ENCODE measurements at places on chromosomes 4 and X.

DNA sequence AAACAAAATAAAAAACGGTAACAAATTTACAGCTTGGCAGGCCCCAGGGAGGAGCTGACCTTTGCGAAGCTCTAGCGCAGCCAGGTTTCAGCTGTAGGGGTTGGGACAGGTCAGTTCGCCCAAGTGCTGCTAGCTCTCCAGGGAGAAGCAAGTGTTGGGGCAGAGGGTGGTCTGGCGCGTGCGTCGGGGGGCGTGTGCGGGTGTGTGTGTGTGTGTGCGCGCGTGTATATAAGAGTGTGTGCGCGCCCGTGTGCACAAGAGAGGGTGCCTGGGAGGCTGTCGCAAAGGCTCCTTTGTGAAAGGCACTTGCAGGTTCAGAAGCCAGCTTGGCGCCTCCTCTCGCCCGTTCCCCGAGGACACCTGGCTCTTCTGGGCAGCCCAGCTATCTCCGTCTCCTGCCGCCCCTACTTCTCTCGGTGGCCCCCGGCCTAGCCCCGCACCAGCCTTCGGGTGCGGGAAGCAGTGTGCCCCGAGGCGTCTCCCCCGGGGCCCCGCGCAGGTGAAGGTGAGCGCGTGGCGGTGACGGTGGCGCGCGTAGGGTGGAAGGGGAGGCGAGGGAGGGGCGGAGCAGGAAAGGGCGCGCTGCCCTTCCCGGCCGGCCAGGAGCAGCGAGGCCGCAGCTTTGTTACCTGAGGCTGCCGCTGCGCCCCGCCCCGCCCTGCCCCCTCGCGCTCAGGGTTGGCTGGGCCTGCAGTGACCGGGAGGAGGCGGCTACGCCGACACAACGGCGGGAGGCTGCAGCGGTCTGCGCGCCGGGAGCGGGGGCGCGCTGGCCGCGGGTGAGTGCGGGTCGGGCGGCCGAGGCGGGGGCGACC, at the start of gene FHDC1:
FHDC1 (plus strand) TSS at position 693 of the 815 bp plus-strand sequence. CDS start 6,735 bp downstream, outside the sequence.
- no peak for DNase-seq

- DNase-seq: peak; percentile 1
These were observed 91.4 kb downstream of the CLNK start for GRCh38 chr4:10593130-10593529.

GRCh38 chrX:12956704-12957534, 18.0 kb upstream of the TMSB4X start:
- DNase-seq: no peak

DNA sequence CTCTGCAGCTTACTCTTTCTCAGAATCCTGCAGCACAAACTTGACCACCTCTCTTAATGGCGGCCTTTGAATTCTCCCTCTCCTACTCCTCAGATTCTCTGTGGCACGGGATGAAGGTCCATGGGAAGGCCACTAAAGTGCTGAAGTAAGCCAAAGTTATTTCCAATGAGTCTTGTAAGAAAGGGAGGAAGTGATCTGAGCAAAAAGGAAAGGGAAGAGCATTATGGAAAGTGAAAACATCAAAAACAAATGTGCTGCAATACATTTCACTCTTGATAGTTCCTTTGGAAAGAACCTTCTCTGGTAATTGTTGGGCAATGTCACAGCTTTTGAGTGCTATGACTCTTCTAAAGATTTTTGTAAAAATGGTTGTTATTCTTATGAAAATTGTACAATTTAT, 54.3 kb upstream of the CAMK2D start:
- DNase-seq: no peak

- no peak for DNase-seq
These were observed 327.0 kb upstream of the CTSO start for GRCh38 chr4:156280686-156281085.

DNA sequence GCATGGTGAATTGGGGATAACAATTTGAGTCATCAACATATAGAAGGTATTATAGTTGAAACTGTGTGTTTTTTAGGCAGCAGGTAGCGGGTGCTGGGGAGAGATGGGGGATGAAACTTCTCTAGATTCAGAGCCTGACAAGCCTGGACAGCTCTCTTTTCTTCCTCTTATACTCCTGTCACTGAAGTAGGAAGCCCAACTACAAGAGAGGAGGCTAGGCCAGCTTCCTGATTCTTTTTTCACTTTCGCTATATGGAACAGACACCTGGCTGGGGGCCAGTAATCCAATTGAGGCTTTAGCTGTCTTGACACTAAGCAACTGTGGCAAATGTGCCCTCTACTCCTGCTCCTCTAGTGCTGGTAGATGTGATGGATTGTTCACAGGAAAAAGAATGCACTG, 69.2 kb downstream of the PHKA1 start:
- no peak for DNase-seq

DNA sequence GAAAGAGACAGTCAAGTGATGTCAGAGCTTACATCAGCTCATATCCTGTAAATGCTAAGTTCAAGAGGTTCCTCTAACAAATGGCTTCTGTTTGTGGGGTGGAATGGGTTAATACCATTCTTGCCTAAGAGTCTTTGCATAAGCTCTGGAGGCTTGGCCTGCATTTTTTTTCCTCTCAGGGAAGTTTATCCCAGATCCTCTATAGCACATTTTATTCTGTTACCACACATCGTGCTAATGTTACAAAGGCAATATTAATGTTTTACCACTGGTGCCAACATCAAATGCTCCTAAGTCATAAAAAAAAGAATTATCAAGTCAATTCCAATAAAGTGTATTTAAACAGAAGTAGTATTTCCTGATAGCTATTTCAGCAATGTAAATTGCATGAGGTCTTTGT, 2.9 kb upstream of the ADH6 start:
- DNase-seq: no peak

GRCh38 chr4:67885762-67886161, 2.0 kb upstream of the TMPRSS11D start:
- no peak for DNase-seq

GRCh38 chr4:40750461-40751258, 905 bp downstream of the NSUN7 start:
- no peak for DNase-seq

GRCh38 chr4:14607578-14607977, 394.7 kb upstream of the CPEB2 start:
- DNase-seq: no peak

DNA sequence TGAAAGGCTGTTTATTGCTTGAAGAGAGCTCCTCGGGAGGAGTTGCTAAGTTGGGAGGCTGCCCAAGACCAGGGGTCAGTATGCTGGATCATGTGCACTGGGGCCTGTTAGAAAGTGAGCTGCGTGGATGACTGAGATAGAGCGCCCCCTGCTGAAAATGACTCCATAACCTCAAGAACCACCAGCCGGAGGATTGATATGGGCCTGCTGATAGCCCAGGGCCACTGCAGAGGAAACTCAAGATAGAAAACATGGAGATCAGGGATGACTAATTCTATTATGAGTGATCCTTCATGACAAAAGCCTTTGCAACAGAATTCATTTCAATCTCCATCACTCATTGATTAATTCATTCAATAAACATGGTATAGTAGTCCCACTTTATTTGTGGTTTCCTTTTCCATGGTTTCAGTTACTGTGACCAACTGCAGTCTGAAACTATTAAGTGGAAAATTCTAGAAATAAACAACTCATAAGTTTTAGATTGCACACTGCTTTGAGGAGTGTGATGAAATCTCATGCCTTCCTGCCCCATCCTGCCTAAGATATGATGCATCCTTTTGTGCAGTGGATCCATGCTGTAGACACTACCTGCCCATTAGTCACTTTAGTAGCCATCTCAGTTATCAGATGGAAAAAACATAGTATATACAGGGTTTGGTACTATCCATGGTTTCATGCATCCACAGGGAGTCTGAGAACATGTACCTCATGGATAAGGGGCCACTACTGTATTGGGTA, 126.7 kb upstream of the MBNL3 start:
- peak; percentile 20 for DNase-seq

- DNase-seq: no peak
These were observed 64.6 kb upstream of the ENPP6 start for GRCh38 chr4:184282251-184282713.

- no peak for DNase-seq
These were observed 47.9 kb upstream of the FGF13 start for GRCh38 chrX:138759217-138759943.

DNA sequence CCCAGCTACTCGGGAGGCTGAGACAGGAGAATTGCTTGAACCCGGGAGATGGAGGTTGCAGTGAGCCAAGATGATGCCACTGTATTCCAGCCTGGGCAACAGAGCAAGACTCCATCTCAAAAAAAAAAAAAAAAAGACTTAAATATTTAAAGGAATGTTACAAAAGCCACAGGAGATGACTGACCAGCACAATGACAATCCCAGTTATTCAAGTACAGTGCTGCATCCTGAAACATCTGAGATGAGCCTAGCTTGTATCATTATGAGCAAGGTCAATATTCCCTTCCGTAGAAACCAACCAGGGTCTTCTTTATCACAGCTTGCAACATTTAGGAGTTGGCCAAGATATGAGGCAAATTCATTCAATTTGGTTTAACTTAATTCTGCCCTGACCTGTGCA, 38.6 kb downstream of the LNX1 start:
- no peak for DNase-seq

DNA sequence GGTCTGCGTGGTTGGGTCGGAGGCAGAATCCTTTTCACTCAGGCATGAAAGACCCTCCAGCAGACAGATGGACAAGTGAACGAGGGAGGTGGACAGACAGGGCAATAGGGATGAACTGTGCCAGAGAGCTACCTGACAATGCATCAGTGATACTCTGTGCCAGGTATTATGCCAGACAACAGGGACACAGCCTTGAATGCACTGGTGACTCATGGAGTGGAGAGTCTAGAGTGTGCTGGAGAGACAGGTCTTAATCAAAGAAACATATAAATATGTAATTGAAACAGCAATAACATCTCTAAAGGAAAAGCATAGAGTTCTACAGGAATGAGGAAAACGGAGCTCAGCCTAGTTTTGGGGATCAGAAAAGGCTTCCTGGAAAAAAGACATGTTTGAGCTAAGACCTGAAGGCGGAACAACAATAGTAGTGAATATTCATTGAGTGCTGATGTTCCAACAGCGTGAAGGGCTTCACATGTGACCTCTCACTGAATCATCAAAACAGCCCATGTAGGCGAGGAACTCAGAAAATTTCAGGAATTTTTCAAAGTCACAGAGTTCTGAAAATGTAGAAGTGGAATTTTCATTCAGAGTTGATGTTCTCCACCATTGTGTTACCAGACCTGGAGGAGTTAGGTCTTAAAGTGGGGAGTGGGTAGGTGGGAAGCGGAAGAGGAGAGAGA, 20.0 kb upstream of the FGFBP2 start:
- no peak for DNase-seq

GRCh38 chrX:150049647-150050046, 111.4 kb upstream of the EOLA2 start:
- no peak for DNase-seq

GRCh38 chrX:27660878-27661277, 70.7 kb downstream of the DCAF8L2 start:
- DNase-seq: no peak

- DNase-seq: no peak
These were observed 544.3 kb upstream of the CNKSR2 start for GRCh38 chrX:20829665-20830491.

- DNase-seq: no peak
These were observed 60.2 kb downstream of the SEPSECS start for GRCh38 chr4:25100021-25100555.

GRCh38 chr4:145732001-145732815, 52.3 kb downstream of the C4orf51 start:
- DNase-seq: no peak

- no peak for DNase-seq
These were observed 287.2 kb downstream of the DTHD1 start for GRCh38 chr4:36568575-36568974.

DNA sequence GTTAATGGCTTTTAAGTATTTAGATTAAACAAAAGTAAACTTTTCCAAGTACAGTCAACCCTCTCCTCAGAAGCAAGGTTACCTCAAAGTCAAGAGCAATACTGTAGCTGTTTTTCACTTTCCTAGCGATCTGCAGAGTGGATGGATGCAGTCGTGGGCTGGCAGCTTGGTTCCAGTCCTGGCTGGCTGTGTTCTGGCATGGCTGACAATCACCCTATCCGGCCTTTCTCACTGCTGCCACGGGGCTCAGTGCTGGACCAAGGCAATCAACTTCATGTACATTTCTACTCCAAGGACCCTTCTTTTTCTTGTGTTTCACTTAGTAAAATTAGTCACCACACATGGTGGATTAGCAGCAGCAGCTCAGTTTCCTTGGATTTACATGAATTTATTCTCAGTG, 208.3 kb downstream of the GABRB1 start:
- DNase-seq: peak; percentile 11

- no peak for DNase-seq
These were observed 41.1 kb upstream of the AFF2 start for GRCh38 chrX:148459343-148459742.

DNA sequence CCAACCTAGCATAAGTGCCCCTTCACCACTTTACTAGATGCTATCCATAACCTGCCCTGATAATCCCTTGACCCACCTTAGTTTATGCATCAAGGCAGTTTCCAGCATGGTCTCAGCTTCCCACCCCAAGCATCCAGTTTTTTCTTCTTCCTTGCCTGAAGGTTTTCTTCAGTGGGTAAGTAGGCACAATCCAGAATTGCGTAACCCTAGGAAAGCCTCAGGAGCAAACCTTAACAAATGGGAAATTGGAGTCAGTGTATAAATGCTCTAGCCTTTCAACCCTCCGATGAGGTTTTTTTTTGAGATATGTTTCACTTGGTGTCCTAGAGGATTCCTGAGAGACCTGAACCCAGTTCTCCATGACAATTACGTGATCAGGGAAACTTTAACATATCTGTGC, 614.0 kb upstream of the BOD1L1 start:
- no peak for DNase-seq

DNA sequence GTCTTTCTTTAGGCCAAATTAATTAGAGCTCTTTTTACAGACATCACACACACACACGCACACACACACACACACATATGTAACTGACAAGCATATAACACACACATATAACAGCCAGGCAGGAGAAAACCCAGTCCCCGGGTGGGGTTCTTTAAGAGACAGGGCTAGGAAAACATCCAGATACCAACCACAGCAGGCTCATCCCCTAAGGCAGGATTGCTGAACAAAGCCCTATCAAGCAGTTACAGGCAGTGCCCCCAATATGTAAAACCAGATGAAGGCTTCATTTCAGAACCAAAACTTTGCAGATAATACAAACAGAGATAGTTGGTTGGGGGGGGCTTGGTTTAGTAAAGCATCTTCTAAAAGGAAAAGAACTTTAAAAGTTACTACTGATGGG, 18.0 kb upstream of the FAM47E start:
- no peak for DNase-seq

- DNase-seq: no peak
These were observed 64.8 kb upstream of the RBPJ start for GRCh38 chr4:26255989-26256388.
